ENCODE measurements at places on chromosomes 2 and 18.

DNA sequence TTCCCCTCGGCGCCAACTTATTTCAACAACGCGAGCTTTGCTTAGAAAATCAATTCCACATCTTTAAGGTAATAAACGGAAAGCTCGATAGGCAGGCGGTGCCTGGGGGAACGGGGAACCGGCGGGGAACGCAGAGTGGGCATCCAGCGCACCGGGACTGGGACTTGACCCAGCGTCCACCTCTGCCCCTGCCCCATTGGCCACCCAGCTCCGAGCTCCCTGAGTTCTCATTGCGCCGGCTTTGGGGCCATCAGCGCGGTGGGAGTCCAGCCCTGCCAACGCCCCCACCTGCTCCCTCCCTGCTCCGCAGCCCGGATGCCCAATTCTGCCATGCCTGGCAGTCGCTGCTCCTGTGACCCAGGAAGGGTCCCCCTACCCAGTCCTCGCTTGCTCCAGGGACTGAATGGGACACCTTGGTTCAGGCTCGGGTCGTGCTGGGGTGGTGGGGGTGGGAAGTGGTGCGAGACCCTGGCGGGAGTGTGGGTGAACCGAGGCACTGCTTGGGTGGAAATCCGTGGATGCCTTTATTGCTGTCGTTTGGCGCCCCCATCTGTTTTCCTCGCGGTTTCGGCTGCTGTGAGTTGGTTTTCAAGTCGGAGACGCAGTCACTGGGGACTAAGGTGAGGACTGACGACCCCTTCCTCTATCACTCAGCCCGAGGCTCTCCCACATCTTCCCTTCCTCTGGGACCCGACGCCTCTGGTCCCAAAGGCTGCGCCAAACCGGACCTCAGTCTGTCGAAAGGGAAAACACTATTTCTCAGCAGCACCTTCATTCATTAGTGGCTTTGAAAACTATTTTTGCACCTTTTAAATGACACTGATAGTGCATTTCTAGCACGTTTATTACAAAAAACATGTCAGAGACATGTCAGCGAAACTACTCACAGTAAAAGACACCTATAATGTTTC is 2.4 kb upstream of the EVX2 start:
- DNase-seq: peak; percentile 29

- no peak for DNase-seq
Measured at GRCh38 chr2:217399291-217399690, 539.4 kb upstream of the TNP1 start.

GRCh38 chr2:181431674-181432073 is 25.5 kb upstream of the ITGA4 start:
- no peak for DNase-seq

- DNase-seq: no peak
Measured at GRCh38 chr2:232367591-232368233, 10.8 kb upstream of the ALPP start.

- no peak for DNase-seq
Measured at GRCh38 chr18:12315490-12315889, 7.4 kb downstream of the TUBB6 start.

DNA sequence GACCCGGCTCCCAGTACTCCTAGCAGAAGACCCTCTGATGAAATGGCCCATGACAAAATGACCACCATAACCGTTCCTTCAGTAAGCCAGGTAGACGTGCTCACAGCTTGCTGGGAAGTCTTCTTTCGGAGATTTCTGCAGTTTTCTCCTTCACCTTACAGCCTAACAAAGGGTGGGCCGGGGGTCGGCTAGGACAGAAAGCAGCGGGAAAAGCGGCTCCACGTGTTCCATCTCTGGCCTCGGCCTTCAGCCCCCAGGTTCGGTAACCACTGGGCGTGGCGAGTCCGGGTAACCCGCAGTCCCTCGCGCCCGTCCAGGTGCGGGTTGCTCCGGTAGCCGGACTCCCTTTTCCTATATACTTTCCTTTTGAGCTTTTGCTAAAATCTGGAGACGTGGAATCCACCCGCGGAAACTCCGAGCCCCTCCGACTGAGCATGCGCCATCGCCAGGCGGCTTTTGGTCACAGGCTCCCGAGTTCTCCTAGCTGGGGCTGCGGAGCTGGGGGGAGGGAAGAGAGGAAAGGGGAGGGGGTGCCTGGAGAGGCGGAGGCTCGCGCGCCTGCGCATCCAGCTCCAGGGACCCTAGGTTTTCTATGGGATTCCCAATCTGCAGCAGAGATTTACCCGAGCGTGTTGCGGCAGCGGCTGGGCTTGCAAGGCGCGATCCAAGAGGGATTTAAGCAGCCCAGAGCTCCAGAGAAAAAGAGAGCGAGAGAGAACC is at the start of gene VSNL1:
VSNL1 (plus strand) TSS at position 604 of the 720 bp plus-strand sequence. CDS start 51,379 bp downstream, outside the sequence.
- no peak for DNase-seq

Data from NCI-H2029 (cell line).